Left lobe of liver (tissue), 2 donors: ENCODE measurements at places on chromosomes 1 and 21. TPM values are rescaled to one million over a fixed set of nuclear protein-coding genes. Genes with fewer than 3 reads are reported as not detected.
A peak's percentile ranks its signal among the peaks of the same experiment; 100 is the strongest.

DNA sequence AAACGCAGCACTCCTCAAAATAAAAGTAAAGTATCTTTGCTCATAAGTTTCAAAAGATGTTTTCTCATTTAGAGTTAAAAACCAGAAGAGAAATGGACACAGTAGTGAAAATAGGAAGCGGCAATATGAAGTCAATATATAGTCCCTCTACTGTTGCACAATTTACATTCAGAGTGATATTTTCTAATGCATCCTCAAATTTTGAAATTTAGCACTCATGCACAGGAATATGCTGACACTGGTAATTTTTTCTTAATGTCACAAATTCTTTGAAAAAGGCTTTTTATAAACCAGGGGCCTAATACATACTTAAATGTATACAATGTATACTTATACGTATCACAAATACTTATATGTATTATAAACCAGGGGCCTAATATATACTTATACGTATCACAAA is 19.5 kb downstream of the ST7L start:
- DNase-seq, result no peak

Gene FAM72C
- total RNA-seq, result not detected

GRCh38 chr1:24502709-24503058 is at the start of gene RCAN3:
RCAN3 (plus strand) TSS chr1:24502836; CDS start chr1:24514373, 11,537 bp downstream.
- peak; percentile 82 for DNase-seq

Gene DPT
- total RNA-seq, result 1.3 TPM

Gene TINAGL1
- total RNA-seq, result 12.0 TPM

DNA sequence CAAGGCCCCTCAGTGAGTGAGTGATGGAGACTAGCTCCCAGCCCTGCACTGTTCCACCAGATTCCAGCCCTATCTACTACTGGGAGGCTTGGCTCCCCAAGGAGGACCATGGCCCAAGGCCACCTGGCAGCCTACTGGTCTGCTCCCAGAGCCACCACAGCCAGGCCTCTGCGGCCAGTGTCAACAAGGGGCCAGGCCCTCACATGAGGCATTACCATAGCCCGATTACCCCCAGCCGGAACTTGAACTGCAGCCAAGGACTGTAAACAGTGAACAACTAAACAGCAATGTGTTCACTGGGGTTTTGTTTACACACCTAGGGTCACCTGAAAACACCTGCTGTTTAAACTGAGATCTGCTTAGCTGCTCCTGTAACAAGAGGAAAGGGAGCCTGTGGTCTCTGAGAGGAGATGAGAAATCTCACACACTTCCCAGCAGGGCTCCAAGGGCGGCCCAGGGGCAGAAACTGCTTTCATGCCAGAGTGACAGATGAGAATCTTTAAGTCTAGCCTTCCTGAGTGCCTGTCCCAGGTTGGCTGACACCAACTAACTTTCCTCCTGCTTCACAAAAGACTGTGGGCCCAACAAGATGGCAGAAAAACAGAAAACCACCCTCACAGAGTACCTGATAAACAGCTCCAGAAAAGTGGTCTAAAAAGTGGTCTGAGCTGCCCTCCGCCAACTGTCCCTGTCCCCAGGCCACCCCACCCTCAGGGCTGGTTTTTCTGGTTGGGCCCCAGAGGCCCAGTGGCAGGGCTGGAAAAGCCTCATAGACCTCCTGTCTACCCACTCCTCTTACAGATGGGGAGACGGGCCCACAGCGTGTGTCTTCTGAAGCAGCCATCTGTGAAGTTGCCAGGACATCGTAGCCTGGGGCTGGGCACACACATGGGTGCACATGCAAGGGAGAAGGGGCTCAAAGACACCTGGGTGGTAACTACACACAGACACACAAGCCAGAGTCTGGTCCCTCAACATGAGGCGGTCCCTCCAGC is 28.8 kb downstream of the MEF2D start:
- DNase-seq, result peak; percentile 98

GRCh38 chr1:36436821-36437220 is 13.4 kb downstream of the OSCP1 start:
- DNase-seq, result no peak

GRCh38 chr1:99751877-99752504 is 14.4 kb downstream of the FRRS1 start:
- DNase-seq, result no peak
